NCI-H2081 treated with DMSO at 0.1 percent for 48 hours (cell line): ENCODE measurements at places on chromosomes 6 and 20.

DNA sequence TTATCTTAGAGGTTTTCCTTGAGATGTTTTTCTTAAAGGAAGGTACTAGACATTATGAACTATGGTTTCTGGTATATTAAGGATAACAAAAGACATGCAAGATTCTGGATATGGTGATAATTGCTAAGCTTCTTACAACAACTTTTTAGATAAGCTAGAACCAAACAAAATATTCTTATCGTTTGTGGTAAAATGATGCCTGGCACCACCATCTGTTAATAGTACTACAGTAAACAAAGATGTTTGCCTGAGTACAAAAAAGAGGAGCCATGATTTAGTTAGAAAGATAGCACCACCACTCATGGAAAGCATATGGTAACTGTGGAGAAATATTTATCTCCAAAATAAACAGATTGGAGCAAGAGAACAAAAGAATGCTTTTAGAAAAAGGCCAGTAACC is 747.3 kb downstream of the COL12A1 start:
- no peak for DNase-seq

DNA sequence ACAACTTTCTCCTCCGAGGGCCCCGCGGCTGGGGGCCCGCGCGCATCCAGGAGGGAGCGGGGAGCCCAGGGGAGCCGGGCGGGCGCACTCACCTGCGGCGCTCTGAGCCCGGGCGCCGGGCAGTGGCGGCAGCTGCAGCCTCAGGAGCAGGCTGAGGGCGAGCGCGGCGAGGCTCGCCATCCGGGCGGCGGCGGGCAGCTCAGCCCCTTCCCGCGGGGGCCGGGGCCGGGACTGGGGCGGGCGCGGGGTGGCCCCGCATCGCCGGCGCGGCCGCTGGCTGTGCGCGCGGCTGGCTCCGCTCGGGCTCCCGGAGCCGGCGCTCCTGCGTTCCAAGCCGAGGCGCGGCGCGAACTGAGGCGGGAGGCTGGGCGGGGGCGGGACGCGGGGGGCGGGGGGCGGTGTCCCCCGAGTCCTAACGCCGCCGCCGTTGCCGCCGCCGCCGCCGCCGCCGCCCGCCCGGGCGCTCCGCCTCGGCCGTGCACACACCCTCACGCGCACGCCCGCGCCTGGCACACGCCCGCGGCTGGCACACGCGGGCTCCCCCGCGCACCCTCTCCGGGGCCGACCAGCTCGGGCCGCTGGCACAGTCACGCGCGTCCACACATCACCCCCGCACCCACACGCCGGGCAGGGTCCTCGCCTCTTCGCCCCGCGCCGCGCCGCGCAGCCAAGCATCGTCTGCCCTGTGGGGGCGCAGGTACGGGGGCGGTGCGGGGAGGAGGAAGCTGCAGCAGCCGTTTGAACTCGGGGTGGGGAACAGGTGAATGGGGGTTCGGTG is at the start of gene PTPRT:
Gene PTPRT (minus strand): TSS at position 353 of the 778 bp plus-strand sequence. CDS start 173 bp downstream, at position 180.
- DNase-seq = no peak

DNA sequence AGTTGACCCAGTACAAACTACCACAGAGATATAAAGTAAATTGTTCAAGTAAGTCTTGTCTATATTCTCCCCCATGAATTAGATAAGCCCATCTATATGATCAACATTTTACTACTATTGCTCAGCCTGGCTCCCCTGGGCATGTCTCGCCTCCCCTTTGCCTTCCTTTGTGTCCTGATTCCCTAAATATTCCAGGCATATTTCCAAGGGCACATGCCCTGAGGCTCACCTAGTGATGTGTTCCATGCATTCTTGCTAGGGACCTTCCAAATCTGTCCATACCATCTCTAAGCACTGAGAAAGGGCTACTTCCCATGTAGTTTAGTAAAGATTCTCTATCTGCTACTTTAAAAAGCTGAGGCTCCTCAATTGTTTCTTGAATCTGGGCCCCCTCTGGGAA is 309.5 kb upstream of the PRND start:
- DNase-seq = no peak

DNA sequence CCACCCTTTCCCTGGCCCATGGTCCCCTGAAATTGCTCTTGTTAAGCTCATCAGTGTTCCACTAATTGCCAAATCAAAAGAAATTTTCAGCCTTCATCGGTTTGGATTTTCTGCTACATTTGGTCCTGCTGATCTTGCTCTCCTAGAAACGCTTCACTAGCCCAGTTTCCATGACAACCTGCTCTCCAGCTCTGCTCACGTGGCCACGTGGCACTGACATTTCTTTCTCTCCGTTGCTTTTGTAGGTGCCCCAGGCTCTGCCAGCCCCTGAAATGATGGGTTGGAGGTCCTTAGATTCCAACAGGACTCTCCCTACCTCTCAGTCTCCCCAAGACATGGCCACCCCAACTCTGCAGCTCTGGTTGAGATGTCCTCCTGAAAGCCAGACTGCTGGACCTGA is 45.8 kb upstream of the NNAT start:
- no peak for DNase-seq

GRCh38 chr6:17032988-17033634 is 68.7 kb upstream of the STMND1 start:
- DNase-seq = no peak

DNA sequence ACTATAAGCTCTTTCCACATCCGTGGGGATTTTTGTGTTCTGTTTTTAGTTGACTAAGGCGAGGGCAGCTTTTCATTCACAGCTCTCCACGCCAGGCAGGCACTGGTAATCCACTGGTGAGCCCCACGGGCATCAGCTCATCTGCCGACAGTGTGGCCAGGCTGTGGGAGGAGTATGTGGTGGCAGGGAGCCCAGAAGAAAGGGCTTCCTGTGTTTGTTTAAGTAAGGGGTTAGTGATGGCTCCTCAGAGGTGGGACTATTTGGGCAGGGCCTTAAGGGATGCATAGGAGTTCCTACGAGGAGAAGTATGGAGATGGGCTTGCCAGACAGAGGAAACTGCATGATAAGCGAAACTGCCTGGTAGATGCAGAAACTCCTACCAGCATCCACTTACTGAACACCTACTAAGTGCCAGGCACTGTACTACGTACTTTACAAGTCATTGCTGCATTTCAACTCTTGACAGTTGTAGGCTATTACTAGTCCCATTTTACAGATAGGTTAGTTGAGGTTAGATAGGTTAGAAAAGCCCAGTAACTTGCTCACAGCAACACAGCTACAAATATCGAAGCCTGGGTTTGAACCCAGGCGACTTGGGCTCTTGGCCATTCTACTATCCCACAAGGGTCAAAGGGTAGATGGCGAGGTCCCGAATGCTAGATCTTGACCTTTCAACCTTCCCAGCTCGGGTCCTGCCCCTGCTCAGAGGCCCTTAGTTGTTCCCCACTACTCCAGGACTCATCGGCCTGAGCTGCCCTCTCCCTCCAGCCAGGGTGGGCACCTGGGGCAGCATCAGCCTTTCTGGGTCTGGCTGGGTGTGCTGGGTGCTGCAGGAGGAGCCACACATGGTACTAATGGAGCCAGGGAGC is 55.1 kb downstream of the CEBPB start:
- DNase-seq = no peak
